Forelimb muscle (tissue), 1 donor: ENCODE measurements at places on chromosomes 3 and 15. TPM values are rescaled to one million over a fixed set of nuclear protein-coding genes. Genes with fewer than 3 reads are reported as not detected.

Gene HRG
- not detected for polyA plus RNA-seq

- no peak for DNase-seq
These were observed 3.2 kb downstream of the EIF1B start for GRCh38 chr3:40312661-40313226.

DNA sequence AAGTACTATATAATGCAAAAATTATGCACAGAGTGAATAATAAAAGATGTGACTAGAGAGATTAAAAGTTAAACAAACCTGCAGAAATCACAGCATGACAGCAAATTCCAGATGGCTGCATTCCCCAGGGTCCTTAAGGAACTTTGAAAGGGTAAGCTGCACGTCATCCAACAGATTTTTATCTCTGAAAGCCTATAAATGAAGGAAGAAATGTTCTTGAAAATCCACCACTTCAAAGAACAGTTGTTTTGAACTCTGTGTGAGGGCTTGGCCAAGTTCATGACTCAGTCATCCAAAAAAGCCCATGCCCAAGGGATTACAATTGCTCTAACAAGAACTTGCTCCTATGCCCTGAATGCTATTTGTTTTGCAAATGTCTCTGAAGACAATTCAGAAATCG lies 603.6 kb downstream of the PLOD2 start:
- DNase-seq, result no peak

DNA sequence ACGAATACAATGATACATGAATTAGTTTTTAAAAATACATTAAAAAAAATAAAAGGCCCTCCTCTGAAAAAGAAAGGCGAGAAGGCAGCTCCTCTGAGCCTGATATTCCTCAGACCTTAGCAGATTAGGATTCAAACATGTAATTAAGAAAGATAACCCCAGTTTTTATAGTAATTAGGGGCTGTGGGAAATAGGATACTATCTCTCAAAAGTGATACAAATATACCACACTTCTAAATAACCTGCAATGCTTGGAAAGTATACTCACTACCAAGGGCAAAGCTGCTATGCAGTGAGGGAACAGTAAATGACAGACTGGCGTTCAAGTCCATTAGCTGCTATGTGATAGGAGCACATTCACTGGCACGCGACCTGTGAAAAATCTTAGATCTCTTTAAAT lies 445.1 kb downstream of the FOXP1 start:
- no peak for DNase-seq

Gene ARHGEF26
- 10.3 TPM for polyA plus RNA-seq

Gene PTX3
- polyA plus RNA-seq, result 5.0 TPM

DNA sequence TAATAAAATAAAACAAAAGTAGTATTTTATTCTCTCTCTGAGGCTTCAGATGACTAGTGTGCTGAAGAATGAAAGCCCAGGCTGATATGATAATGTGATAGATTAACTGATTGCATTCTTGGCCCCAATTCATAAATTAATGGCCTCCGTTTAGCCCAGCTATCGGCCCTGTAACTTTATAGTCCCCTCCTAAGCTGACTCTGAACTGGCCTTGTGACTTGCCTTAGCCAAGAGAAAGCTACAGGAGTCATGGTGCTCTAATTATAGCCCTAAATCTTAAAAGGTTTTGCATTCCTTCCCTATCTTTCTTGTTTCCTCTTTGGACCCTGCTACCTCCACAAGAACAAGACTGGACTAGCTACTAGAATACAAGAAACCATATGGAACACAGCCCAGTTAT lies 123.2 kb upstream of the EPHA3 start:
- DNase-seq, result no peak

Gene GSK3B
- 26.5 TPM for polyA plus RNA-seq

Gene MNS1
- 5.4 TPM for polyA plus RNA-seq
